ENCODE measurements at places on chromosomes 4 and X.

- DNase-seq, result no peak
- no peak overlapping the region for H3K27ac ChIP-seq
- H3K4me3 ChIP-seq, result no peak overlapping the region
- H3K4me1 ChIP-seq, result peaks cover 23% of the 10 kb centered on the region
- H3K27me3 ChIP-seq, result peaks cover 6% of the 10 kb centered on the region
These were observed 26.5 kb upstream of the HAND2 start for GRCh38 chr4:173556398-173557131.

DNA sequence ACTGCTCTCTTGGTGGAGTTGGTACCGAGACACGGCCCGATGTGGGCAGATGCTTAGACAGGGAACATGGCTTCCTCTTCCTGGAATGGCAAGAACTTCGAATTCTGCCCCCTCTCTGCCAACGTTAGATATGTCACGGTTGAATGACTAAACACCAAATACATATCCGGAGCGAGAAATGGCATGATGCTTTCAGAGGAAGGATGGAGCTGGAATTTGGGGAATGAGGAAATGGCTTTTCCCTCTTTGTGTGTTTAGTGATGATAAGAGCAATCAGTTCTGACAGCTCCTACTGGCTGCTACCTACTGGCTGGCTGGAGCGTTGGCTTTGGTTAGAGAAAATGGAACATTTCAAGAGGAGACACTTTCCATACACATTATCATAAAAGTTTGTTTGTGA is 140.0 kb downstream of the DHRSX start:
- peaks cover 28% of the 10 kb centered on the region for H3K36me3 ChIP-seq
- no peak for DNase-seq
- no peaks in the 10 kb centered on the region for H3K4me1 ChIP-seq
- H3K4me3 ChIP-seq, result no peak overlapping the region
- no peak overlapping the region for H3K27ac ChIP-seq

- H3K36me3 ChIP-seq, result no peaks in the 10 kb centered on the region
- DNase-seq, result no peak
- no peak overlapping the region for H3K27ac ChIP-seq
- H3K27me3 ChIP-seq, result no peaks in the 10 kb centered on the region
These were observed 17.1 kb upstream of the CT47C1 start for GRCh38 chrX:119055687-119056086.

- H3K4me3 ChIP-seq, result peak overlapping the region; percentile 59
- H3K27ac ChIP-seq, result peak overlapping the region; percentile 74
- DNase-seq, result no peak
- H3K4me1 ChIP-seq, result peaks cover 4% of the 10 kb centered on the region
- no peaks in the 10 kb centered on the region for H3K36me3 ChIP-seq
These were observed 29.2 kb upstream of the ASMTL start for GRCh38 chrX:1481636-1482529.

DNA sequence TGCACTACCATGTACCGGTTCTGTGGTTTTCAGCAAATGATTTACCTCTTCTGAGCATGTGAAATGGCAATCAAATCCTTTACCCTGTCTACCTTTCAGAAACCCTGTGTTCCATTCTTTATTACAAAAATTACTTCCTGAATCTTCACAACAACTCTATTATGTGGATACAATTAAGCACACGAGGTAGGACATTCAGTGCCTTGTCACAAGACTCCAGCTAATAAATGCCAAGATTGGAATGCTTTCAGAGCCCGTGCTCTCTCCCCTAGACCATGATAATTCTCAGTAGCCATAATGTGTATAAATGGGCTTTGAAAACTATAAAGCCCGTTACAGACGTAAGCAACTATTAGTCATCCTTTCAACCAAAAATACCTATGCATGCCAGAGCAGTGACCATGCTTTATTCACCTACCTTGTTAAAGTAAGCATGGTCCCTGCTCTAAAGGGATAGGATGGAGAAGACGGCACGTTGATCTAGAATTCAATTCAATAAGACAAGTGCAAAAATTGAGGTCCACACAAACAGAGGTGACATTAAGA is 2.4 kb downstream of the RXFP1 start:
- no peak for DNase-seq
- no peak overlapping the region for H3K27ac ChIP-seq
- H3K4me1 ChIP-seq, result peaks cover 16% of the 10 kb centered on the region
- H3K36me3 ChIP-seq, result no peaks in the 10 kb centered on the region
- no peak overlapping the region for H3K4me3 ChIP-seq

DNA sequence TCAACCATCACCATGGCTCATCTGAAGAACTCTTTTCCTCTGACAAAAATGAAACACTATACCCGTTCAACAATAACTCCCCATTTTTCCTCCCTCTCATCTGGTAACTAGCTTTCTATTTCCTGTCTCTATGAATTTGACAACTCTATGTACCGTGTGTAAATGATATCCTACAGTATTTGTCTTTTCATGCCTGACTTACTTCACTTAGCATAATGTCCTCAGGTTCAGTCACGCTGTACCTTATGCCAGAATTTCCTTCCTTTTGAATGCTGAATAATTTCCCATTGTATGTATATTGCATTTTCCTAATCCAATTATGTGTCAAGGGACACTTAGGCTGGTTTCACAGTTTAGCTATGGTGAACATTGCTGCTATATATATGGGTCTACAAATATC is 18.2 kb downstream of the MAGEA9 start:
- no peaks in the 10 kb centered on the region for H3K36me3 ChIP-seq
- no peaks in the 10 kb centered on the region for H3K4me1 ChIP-seq
- H3K4me3 ChIP-seq, result no peak overlapping the region

GRCh38 chr4:11546391-11547175 is 117.9 kb upstream of the HS3ST1 start:
- peaks cover 6% of the 10 kb centered on the region for H3K4me1 ChIP-seq
- H3K27ac ChIP-seq, result no peak overlapping the region
- H3K27me3 ChIP-seq, result no peaks in the 10 kb centered on the region
- H3K4me3 ChIP-seq, result no peak overlapping the region

Data from mesothelial cell of epicardium (in vitro differentiated cells).